CD8-positive, alpha-beta T cell (primary cell): ENCODE measurements at places on chromosomes 3 and 15.

DNA sequence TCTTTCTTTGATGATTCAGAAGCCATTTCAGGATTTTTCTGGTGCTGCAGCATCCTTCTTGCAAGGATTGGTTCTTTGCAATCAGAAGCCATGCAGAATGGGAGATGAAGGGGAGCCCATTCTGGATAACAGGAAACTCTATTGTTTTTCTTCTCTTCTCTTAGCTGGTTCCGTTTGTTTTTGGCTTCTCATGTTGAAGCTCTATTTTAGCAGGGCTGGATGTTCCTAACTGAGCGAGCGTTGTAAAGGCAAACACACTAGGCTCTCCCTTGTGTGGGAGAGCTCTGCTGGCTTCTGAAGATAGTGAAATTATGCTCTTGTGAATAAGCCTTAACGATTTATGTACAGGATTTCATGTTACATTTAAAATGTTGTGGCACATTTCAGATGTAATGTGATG is 8.3 kb downstream of the CACNA1D start:
- DNase-seq: no peak

DNA sequence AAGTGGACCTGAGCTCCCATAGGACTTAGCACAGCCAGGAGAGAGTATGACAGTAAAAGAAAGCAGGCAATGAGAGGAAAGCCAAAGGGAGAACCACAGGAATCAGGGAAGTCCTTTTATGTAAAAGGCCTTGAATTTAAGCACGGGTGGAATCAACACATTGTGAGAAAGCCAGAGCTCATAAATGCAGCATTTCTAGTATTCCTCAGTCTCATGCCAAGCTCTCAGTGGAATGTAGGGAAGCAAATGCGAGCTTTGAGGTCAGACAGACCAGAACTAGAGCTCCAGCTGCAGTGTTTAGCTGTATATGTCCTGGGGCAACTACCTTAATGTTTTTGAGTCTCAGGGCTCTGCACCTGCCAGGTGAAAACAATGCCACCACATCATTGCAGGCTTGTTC is 132.1 kb upstream of the TRIM42 start:
- DNase-seq: no peak

DNA sequence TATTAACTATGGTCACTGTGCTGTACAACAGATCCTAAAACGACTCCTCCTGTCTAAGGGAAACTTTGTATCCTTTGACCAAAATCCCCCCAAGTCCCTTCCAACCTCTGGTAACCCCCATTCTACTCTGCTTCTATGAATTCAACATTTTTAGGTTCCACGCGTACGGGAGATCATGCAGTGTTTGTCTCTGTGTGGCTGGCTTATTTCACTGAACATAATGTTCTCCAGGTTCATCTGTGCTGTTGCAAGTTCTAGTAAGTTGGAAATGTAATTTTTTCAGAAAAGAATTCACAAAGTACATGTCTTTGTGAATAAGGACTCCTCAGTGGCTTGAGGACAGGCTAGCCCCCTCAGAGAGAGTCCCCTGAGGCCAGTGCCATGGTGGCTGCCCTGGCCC is 66.1 kb downstream of the ATP10A start:
- no peak for DNase-seq

DNA sequence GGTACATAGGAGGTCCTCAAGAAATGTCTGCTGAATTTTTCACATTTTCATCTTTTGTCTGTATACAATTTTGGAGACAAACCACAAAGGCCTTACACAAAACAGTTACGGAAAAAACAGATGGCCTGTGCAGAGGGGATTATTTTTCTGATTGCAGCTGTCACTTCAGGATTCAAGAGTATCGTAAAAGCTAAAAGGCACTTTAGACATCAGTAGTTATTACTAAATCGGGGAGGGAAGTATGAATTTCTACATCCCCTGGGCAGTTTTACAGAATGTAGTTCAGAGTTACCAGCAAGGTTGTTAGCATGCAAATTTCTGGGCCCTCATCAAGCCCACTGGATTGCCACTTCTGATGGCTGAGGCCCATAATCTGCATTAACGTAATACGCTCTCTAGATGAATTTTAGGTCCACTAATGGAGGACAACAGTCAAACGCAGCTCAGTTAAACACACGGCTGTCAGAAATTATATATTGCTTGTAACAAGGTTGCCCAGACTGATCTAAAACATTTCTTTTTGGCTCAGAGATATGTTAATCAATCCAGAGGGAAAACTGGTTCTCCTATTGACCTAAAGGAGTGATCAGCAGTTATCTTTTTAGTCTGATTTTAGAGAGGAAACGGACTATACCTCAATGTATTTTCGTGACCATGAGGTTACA is 1.1 kb downstream of the RIOX2 start:
- no peak for DNase-seq

DNA sequence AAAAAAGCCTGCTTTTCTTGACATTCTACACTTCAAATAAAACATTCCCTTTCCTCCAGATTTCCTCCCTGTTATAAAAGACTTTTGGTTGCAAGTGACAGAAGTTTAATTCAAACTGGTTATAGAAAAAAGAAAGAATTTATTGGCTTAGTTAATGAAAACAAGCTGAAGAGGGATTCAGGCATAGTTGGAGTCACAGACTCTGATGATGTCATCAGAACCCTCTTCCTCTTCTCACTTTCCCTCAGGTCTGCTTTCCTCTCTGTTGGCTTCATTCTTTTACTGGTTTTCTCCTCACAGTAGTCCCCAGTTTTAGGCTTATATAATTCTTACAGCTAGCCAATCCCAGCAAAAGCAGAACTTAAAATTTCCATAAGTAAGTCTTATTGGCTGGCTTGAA is 32.0 kb upstream of the MBNL1 start:
- DNase-seq: no peak

GRCh38 chr15:31352911-31353811 is 26.5 kb downstream of the KLF13 start:
- DNase-seq: peak; percentile 56

DNA sequence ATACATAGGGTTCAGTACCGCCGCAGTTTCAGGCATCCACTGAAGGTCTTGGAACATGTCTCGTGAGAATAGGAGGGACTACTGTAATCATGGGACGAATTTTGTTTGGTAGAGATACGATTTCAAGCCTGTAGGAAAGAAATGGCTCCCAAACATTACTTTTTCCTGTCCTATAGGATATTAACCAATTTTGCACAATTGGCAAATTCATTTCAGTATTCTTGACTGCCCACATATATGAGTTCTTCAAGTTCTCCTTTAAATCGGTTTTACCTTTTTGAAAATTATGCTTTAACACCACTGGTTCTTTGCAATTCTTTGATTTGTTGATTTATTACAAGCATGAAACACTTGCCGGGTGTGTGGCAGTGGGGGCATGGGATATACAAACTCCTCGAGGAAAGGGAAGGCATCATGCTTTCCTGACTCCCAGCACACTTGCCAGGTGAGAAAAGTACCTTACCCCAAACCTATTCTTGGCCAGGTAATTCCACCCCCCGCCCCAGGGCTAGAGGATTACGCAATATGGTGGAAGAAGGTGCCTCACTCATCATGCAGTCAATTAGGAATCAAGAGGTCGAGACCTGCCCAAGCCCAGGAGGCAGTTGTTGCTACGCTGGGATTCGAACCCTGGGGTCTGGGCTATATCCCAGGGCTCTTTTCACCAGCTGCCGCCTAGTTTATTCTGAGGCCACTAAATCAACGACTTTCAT is 584 bp upstream of the LARS2 start:
- DNase-seq: no peak

- no peak for DNase-seq
Observed at GRCh38 chr3:38581774-38582173, 67.7 kb downstream of the SCN5A start.

DNA sequence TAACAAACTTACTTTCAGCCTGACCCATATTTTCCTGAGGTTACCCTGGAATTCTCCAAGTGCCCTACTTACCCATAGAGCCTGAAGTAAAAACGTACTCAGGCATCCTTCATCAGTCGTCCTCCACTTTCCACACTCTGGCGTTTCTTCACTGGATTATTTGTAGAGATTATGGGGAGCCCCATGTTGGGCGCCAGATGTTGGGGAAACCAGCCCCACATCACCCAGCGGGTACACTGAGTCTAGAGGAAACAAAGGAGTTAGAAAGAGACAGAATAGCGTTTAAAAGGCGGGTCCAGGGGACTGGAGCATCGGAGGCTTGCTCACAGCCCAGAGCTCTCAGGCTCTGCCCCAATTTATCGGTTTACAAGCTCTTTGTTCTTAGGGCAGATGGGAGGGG is 9.7 kb upstream of the SLC28A2 start:
- DNase-seq: peak; percentile 8

- DNase-seq: no peak
Observed at GRCh38 chr15:57134071-57134605, 215.7 kb downstream of the TCF12 start.

DNA sequence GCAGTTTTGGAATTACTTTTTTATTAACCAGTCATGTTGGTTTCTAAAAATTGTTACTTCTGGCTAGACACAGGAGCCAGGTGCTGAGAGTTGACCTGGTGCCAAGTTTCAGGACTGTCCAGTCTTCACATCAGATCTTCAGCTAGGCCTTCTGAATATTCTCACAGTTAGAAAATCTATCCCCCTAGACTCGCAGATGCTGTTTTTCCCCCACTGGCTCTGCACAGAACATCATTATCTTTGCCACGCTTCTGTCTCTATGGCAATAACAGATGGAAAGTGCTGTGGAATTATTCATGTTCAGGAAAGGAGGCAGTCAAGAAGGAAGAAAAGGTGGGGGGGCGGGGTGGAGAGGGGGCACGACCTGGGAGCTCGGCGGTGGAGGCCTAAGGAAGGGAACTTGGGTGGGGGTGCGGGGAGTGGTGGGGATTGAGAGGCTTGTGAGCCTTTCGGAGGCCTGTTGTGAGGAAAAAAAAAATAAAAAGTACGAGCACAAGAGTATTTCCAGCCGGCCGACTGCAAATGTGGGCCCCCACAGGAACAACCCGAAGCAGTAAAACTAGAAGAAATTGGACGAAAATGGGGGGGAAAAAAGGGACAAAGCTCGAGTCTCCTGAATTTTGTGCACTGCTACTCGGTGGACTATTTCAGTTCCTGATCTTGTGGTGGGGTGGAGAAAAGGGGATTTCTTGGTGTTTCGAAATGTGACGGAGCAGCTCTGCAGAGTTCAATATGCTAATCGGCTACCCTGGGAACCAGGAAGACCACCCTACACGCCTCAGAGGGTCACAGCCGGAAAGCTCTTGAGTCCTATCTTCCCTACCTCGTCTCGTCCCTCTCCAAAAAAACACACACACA is 1.5 kb upstream of the SKIL start:
- no peak for DNase-seq
